Right lobe of liver (tissue), 6 donors: ENCODE measurements at places on chromosomes 7 and 10. TPM values are rescaled to one million over a fixed set of nuclear protein-coding genes. Genes with fewer than 3 reads are reported as not detected.
A peak's percentile ranks its signal among the peaks of the same experiment; 100 is the strongest.

DNA sequence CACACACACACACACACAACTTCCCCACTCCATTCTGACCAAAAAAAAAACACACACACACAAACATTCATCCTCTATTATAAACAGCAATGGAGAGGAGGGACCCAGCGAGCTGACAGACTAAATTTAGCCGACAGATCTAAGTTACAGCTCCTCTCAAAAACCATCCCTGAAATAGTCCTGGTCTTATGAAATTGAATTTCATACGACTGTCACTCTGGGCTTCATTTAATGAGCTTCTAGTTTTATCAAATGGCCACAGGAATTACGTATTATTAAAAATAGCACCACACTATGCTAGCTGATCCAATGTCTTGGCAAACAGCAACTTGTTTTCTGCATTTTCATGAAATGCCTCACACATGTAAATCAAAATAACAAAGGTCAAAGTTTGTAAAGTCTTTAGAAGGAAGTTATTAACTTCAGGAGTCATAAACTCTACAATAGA is 131.3 kb upstream of the ASAH2 start:
- no peak for DNase-seq

GRCh38 chr10:29327746-29328102 is 38.9 kb downstream of the LYZL1 start:
- DNase-seq, result no peak

GRCh38 chr7:22726907-22727713 is at the start of gene IL6:
Gene IL6, plus strand, starts transcription at chr7:22727200. Its CDS starts 63 bp downstream, at chr7:22727263.
- peak; percentile 65 for DNase-seq

Gene STAG3
- 0.86 TPM for total RNA-seq

Gene EPO
- 31.7 TPM for total RNA-seq

Gene MAPK8
- 24.7 TPM for total RNA-seq

GRCh38 chr10:5751601-5752253 is 61.5 kb downstream of the GDI2 start:
- no peak for DNase-seq

DNA sequence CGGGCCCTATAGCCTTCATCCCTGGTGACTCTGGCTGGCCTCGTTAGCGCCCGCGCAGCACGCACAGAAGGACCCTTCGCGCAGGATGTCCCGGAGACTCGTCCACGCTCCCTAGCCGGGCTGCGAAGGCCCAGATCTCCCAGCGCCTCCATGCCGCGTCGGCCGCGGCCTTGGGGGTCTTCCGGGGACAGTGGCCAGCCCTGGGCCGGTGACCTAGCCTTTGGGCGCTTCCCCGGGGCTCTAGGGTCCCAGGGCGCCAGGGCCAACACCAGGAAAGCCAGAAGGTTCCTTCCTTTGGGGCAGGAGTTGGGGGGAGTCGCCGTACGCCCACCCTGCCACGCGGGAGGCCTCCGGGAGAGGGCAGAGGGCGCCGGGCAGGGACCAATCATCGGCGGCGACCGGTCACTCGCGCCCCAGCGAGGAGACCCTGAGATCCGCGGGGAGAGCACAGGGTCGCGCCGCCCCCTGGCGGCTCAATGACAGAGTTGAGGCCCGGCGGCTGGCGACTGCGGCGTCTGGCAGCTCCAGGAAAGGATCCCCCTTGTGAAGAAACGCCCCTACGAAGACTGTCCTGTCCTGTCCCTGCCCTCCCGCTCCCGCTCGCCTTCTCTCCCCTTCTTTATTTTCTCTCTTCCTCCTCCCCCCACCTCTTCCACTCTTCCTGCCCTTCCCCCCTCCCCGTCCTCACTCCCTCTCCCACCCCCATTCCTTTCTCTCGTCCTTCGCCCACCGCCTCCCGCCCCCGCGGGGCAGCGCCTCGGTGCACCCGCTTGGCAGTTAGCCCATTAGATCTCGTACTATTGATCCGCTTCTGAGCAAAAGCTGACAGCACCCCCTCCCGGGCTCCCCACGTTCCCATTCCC is 62.3 kb upstream of the LBX1 start:
- DNase-seq, result peak; percentile 58

DNA sequence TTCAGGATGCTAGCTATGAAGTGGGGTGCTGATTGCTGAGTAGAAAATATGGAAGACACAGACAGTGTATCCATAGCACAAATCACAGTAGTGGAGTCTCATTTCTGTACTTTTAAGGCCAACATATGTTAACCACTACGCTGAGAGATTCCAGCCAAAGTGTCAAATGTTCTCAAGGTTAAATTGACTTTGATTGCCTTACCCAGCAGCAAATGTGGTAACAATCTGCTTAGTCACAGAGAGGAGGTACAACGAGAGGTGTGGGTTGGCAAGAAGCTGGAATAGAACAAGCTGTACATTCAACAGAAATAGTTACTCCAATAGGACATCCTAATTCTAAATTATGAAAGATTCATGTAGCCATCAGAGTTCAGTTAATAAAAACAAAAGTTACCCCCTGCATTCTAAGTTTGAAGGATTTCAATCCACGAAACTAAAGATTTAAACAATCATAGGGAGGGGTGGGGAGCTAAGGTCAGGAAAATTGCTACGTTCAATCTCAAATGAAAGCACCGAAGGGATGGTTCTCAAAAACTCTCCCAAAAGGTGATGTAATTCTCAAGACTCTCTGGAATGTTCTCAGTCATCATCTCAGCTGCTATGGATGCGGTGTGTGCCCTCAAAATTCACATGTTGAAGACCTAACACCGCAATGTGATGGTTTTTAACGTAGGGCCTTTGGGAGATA is 137.0 kb downstream of the ETV1 start:
- no peak for DNase-seq

Gene CYP3A7
- 19.8 TPM for total RNA-seq

GRCh38 chr10:19245889-19246752 is 197.5 kb downstream of the MALRD1 start:
- no peak for DNase-seq

Gene CFTR
- 0.50 TPM for total RNA-seq

DNA sequence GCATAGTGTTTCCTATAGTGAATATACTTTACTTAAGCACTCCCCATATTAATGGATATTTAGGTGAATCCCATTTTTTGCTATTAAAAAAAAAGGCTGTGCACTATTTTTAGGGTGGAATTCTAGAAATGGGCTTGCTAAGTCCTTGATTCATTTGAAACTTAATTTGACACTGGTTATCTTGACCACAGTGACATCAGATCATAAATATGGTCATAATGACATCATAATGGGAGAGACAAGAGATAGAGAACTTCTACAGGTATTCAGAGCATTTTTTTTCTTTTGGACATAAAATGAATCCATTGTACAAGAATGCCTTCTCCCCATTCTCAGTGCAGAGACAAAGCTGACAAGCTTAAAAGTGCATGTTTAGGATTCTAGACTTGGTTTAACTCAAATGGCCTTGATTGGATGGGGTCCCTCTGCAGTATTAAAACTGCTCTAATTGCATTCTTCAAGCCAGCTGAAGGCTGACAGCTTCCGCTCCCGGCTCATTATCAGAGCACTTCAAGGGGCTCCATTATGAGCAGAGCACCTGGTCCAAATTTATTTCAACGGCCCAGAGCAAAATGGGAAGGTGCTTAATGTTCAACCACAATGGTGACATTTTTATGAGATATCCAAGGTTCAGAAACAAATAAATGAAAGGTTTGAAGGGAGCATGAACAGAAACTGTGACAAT is 104.8 kb downstream of the JAZF1 start:
- no peak for DNase-seq

Gene ALDH18A1
- total RNA-seq, result 38.5 TPM

GRCh38 chr7:118005026-118005425 is 131.8 kb upstream of the CTTNBP2 start:
- no peak for DNase-seq

GRCh38 chr7:134996097-134996550 is 9.8 kb downstream of the AGBL3 start:
- no peak for DNase-seq

DNA sequence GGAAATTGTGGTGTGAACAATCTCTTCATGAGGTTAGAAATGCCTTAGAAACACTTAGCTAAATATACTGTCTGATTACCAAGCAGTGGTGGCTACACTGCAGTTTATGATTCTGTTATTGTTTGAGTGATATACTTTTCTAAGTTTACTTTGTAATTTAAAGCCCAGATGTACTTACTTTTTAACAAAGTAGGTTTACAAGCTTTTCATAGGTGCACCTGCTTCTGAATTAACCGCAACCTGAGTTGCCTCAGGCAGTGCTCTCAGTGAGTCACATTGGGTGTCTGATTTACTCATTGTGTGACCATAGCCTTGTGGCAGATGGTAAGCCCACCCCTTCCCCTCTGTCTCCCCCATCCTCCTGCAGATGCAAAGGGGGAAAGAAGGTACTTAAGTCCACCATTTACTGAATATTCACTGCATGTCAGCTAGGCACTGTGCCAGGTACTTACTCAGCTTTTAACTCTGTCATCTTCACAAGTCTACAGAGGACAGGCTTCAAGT is 9.0 kb downstream of the MTURN start:
- DNase-seq, result no peak

Gene ENO4
- not detected for total RNA-seq

Gene SHH
- 8.7 TPM for total RNA-seq

GRCh38 chr7:70778585-70778984 is 353.4 kb upstream of the GALNT17 start:
- no peak for DNase-seq

- no peak for DNase-seq
Measured at GRCh38 chr7:140923358-140924006, 1.2 kb downstream of the BRAF start.

DNA sequence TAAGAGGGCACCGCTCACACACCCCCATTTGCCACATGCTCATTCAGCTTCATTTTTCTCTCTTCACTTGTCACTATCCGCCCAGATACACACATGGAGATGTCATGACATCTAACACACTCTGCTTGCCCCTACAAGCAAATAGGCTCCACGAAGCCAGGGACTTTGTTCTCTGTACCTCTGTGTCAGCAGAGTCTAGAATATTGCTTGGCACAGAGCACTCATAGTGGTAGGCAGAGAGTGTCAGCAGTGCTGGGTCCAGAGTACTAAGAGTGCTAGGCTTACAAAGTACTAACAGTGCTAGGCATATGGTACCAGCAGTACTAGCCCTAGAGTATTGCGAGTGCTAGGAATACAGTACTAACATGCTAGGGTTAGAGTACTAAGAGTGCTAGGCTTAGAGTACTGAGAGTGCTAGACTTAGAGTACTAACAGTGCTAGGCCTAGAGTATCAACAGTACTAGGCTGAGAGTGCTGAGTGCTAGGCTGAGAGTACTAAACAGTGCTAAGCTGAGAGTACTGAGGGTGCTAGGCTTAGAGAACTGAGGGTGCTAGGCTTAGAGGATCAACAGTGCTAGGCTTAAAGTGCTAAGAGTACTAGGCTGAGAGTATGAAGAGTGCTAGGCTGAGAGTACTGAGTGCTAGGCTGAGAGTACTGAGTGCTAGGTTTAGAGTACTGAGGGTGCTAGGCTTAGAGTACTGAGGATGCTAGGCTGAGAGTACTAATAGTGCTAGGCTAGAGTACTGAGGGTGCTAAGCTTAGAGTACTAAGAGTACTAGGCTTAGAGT is 166.1 kb downstream of the PRKAG2 start:
- no peak for DNase-seq

Gene SYT15B
- total RNA-seq, result 0.20 TPM

DNA sequence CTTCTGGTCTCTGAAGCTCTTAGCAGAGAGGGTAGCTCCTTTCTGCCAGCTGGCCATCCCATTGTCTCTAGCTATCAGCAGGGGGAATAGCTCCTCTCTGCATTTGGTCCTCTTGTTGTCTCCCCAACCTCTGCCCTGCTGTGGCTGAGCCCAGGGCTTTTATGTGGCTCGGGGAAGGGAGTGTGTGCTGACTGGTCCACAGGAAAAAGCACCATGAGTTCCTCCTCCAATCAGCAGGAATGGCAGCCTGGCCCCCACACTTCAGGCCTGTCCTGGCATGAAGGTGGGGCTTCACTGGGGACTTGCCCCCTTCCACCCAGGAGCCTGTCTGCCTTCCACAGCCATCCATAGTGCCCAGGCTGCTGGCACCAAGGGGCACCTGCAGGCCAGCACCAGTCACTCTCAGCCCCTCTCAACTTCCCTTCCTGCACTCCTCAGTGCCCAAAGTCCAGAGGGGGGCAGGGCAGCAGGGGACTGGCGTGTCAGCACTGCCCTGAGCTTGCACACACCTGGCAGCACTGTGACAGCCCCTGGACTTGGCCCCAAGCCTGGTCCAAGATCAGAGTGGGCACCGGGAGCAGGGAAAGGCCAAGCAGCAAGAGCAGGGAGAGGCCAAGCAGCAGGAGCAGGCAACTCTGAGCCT is 36.2 kb downstream of the NOLC1 start:
- no peak for DNase-seq

DNA sequence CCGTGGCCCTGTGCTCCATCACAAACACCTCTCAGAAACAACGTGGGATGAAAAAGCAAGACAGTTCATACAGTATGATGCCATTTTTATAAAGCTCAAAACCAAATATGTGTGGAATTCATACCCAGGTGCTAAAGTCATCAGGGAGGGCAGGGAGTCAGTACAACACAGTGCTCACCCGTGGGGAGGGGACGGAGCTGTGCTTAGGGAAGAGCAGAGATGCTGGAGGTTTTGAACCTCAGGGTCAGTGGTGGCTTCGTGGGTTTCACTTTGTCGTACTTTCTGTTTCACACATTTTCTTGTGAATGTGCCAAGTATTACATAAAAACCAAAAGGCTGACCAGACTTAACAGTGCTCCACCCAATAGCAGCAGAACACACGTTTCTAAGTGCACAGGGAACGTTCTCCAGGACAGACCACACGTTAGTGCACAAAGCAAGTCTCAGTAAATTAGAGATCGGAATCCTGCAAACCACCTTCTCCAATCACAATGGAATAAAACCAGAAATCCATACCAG is 21.2 kb downstream of the ZMIZ2 start:
- DNase-seq, result no peak

GRCh38 chr7:30841025-30841735 is 70.0 kb downstream of the MINDY4 start:
- DNase-seq, result no peak

GRCh38 chr10:6995831-6996230 is 415.0 kb downstream of the SFMBT2 start:
- no peak for DNase-seq

DNA sequence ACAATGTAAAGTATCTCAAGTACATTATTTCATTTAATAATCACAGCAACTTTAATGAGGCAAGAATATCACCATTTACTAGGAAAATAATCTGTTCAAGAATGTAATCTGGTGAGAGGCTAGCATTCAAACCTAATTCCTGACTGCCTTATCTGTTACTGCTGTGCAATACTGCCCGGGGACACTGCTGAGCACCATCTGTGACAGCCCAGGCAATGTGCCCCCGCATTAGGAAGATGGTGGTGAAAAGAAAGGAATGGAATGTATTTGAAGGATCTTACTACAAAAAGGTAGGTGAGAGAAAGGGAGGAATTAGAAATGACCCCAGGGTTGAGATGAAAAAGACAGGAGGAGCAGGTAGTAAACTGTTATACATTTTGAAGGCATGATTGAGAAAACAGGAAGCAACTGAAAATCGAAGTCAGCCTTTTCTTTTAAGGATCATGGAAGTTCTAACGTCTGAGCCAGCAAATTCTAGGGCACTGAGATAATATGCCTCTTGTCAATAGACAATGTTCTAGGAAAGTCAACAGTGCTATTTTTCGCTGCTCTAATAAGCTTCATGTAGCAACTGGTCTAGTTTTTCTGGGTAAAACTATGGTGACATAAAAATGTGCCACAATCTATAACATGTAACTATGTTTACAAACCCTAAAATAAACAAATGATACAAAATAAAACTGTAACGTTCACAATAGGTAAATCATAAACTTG is 90.4 kb downstream of the ETV1 start:
- no peak for DNase-seq

Gene NPFFR1
- total RNA-seq, result not detected

- no peak for DNase-seq
Measured at GRCh38 chr10:44853148-44853734, 57.9 kb upstream of the TMEM72 start.
